ENCODE measurements at places on chromosomes 4 and X. TPM values are rescaled to one million over a fixed set of nuclear protein-coding genes. Genes with fewer than 3 reads are reported as not detected.

DNA sequence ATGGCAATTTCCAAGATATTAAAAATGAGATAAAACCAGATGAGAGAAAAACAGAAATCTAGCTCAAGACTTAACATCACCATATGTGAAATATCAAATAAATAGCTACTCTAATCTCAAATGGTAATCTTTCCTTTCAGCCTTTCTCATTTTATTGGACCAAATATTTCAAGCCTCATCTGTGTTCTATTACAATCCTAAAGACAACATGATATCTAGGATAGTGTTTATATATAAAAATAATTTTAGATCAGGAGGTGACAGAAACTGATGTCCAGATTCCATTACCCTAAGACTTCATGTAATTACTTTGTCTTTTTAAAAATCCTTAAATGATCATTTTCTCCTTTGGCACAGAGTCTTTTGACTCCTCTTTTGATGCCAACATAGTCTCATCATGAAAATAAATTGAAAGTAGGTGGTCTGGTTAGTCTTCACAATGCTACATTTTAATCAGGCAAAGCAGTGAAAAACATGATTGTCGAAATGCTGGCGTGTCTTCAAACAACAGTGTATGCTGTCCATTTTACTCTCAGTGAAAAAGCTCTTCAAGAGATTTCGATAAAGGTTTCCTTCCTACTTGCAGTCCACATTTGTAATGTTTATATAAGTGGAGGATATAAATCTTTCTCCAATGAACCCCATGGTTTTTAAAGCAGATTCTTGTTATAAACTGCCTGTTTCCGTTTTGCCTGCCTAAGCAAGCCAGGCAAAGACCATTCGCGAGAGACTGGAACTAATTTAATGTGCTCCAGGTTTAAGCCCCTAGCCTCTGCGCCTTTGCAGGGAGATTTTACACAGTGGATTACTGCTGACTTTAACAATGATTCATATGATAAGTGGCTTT lies 169.8 kb downstream of the SCFD2 start:
- no peak for DNase-seq

DNA sequence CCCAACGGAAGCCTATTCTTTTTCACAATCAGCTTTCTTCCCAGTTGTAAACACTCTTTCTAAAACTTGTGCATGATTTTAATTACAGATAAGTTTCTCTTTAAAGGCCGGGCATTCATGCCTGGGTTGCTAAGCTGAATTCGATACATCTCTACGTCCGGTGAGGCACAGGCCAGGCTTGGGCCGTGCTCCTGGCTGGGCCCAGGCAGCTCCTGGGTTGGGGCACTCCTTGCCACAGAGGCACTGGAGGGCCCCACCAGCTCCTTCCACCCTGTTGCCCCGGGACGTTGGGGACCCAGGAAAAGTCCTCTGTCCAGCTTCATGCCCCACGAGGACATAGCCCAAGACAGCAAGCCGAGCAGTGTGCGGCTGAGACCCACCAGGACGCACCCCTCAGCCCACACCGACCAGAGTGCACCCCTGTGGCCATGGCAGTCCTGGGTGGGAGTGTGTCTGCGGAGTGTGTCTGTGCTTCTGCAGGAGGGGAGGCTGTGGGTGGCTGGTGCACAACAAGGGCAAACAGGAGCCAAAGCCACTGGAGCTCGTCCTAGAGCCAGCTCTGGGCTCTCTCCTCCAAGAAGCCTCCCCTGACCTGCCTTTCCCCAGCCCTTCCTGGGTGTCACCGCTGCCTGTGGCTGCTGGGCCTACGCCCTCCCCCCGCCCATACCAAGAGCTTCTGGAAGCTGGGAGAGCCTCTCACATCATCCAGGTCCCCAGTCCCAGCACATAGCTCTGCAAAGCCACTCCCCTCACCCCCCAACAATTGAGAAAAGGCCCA lies 128.0 kb upstream of the NKX1-1 start:
- DNase-seq: no peak

Gene SPATA4
- total RNA-seq: not detected

DNA sequence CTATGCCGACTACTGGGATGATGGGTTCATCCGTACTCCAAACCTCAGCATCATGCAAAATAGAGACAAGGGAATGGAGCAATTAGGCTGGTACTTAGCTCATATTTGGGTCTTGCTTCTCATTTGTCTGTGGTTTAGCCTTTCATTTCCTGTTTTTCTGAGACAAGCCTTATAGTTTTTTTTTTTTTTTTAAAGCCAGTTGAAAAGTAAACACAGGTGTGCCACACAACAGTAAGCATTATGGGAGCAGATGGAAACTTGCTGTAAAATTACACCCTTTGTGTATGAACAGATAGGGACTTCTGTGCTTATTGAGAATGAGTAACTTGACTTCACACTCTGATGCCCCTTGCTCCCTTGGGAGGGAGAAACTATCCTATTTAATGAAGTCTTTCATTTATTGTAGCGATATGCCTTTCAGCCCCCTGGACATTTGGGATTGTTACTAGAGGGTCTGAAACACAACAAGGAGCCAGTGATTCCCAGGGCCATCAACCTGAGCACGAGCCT lies 13.7 kb downstream of the RASSF6 start:
- DNase-seq: no peak

GRCh38 chr4:69828828-69829227 lies 31.1 kb downstream of the SULT1E1 start:
- no peak for DNase-seq

- no peak for DNase-seq
Observed at GRCh38 chrX:19724409-19724808, 163.0 kb downstream of the SH3KBP1 start.

DNA sequence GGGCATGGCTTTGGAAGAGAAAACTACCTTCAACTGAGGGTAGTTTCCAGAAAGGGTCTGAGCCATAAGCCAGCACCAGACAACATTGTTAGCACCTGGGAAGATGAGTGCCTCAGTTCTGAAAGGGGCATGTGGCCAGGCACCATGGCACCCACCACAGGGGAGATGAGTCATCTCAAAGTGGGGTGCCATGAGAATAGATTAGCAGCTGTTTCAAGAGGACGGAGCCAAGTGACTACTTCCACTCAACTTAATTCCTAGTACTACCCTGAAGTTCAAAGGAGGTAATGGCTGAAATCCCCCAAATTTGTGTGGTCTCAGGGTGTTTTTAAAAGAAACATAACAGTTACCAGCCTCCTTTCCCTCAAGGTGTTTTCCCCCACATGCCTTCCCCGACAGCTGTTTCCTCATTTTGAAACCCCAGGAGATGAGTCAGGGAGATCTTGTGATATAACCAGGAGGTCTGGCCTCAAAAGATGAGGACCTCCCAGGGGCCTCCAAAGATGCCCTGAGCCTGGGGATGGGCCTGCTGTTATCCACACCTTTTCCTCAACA lies 27.8 kb upstream of the FTHL17 start:
- DNase-seq: peak; percentile 48

DNA sequence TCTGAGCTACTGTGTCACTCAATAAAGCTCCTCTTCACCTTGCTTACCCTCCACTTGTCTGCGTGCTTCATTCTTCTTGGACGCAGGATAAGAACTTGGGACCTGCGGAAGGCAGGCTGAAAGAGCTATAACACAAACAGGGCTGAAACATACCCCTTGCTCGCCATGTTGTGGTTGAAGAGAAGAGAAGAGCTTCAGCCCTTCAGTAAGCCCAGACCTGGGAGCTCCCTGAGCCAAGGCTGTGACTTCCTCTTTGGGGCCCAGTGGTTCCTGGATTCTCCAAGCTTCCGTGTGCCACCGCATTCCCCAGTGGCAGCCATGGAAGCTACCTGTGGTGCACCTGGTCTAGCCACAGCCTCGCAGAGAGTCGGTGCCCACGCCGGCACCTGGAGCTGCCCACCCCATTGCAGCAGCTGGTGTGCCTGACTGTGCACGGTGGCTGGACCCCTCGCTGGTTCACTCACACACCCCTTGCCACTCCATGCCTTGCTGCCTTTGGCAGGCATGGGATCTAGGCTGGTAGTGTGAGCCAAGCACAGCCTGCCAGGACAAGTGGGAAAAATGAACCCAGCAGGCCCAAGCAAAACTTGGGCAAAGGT lies 160.6 kb downstream of the EVC2 start:
- no peak for DNase-seq

GRCh38 chr4:99856166-99856565 lies 38.1 kb downstream of the LAMTOR3 start:
- DNase-seq: peak; percentile 40

DNA sequence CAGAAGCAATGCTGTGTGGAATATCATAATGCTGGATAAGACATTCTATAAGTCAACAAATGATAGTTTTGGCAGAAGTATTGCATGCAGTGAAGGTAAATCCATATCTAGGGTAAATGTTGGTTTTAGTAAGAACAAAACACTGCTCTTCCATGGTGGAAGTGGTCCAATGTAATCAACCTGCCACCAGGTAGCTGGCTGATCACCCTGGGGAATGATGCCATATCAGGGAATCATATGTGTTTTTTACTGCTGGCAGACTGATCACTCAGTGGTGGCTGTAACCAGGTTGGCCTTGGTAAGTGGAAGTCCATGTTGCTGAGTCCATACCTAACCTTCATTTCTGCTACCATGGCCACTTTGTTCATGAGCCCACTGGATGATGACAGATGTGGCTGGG lies 74.0 kb upstream of the CENPE start:
- no peak for DNase-seq

- DNase-seq: no peak
Observed at GRCh38 chr4:126513596-126513995, 1119.2 kb upstream of the INTU start.

- DNase-seq: no peak
Observed at GRCh38 chr4:81021142-81021944, 9.2 kb upstream of the BMP3 start.

DNA sequence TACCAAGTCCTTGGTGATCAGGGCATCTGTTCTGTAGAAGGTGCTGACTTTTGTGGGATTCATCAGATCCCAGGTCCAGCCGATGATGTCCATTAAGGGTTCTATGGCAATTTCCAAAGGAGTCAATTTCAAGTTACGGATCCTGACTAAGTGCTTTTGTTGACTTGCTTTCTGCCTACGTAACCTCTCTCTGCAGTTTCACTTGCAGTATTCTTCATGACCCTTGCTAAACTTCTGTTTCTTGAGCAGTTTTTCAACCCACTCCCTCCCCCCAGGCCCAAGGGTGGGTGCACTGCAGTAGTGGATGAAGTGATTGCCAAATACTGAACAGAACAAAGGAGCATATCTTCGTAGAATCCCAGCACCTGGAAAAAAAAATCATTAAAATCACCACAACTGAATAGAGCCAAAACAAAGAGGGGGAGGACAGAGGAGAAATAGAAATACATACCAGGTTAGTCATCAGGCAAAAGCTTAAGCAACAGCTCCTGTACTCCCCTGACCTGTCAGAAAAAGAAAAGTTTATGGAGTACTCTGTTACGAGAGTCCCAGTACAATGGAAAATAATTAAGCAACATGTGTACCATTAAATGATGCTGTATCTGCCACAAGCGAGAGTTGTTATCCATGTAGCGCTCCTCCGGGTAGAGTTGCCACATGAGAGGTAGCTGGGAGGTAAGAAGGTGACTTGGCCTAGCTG lies 5.8 kb downstream of the CMC4 start:
- DNase-seq: no peak

DNA sequence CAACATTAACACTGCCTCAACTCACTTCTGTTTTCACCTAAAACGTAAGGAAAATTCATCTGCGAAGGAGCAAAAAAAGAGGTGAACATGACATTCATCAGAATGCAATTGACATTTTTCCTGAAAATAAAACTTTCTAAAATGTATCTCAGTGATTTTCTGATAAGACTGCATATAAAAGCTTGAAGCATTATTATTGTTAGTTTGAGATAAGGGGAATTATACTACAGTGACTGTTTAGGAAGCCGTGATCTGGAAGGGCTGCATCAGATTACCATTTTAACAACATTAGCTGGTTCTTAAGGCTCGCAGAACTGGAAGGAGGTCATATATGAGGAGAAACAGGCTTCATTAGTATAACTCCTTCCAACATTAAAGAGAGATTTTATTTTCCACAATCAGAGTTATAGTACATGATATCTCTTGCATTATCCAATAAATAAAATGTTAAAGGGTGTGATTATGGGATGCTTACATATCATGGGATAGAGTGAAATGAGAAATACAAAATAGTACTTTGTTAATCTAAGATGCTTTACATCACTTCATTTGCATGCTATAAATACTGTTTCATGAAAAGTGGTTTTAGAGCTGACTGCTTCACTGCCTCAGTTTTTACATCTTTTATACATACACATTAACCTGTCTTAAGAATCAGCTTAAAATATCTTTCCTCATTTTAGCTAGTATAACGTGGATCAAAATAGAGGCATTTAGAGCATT lies 1820.1 kb upstream of the TENM3 start:
- no peak for DNase-seq

DNA sequence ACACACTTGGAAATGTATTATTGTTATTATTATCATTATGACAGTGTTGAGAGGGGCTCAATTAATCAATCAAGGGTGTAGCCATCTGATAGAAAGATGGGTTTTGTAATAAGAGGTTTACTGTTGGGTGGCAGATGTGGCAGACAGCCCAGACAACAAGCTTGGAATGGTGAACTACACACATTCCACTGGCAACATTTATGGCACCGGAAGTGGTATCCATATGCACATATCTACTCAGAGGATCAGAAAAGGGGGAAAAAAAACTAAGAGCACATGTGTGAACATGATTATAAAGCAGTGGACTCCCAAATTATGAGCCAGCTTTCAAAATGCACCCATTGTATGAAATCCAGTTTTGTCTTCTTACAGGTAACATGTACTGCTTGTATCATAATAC lies 125.9 kb upstream of the ARX start:
- no peak for DNase-seq

Gene F11
- total RNA-seq: not detected

GRCh38 chr4:145663194-145663593 lies 16.8 kb upstream of the C4orf51 start:
- DNase-seq: no peak
